T-helper 2 cell treated with Interferon-gamma antibody and Interleukin-4, amounts not matched to agents 100 ng/mL and 5 ng/mL, for 36 hours (primary cell): ENCODE measurements at places on chromosomes 13 and 19. TPM values are rescaled to one million over a fixed set of nuclear protein-coding genes. Genes with fewer than 3 reads are reported as not detected.

TTYH1 gene
- 0.80 and 1.1 TPM in 2 replicates for total RNA-seq

KCNRG gene
- total RNA-seq, result 0.18 and 0.27 TPM in 2 replicates

ZNF441 gene
- total RNA-seq, result 5.6 and 6.0 TPM in 2 replicates

SGCG gene
- total RNA-seq, result not detected in 2 replicates

PRKCG gene
- total RNA-seq, result 0.50 TPM in 1 of 2 replicates, not detected in the other

KLK13 gene
- total RNA-seq, result not detected in 2 replicates

ZNF260 gene
- total RNA-seq, result 8.1 and 8.3 TPM in 2 replicates

LSR gene
- 0.70 and 1.2 TPM in 2 replicates for total RNA-seq

PRODH2 gene
- not detected in 2 replicates for total RNA-seq

CTXN1 gene
- 0.23 TPM in 1 of 2 replicates, not detected in the other for total RNA-seq

SIAH3 gene
- 0.14 TPM in 2 replicates for total RNA-seq

DIRAS1 gene
- total RNA-seq, result 0.23 TPM in 1 of 2 replicates, not detected in the other

LYL1 gene
- 7.0 and 8.8 TPM in 2 replicates for total RNA-seq
